Cortex of kidney (tissue), 1 donor: ENCODE measurements at places on chromosomes 13 and 19.

DNA sequence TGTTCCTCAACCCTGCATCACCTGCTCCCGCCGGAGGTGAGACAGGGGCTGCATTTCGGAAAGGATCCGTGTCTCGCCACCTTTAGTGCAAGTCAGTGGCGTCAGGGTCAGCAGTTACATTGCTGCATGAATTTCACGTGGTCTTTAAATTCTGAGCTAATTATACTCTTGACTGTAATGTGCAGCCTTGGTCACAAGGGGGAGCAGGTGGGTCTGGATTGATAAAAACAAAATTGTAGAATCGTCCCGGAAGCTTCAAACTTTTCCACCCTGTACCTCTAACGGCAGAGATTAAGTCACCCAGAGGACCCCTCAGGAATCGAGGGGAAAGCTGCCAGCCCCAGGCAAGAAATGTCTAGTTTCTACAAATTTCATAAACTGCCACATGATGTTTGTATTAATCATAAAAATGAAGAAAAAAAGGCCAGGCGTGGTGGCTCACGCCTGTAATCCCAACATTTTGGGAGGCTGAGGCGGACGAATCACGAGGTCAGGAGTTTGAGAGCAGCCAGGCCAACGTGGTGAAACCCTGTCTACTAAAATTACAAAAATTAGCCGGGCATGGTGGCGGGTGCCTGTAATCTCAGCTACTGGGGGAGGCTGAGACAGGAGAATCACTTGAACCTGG is 20.2 kb downstream of the BBC3 start:
- no peak for DNase-seq

DNA sequence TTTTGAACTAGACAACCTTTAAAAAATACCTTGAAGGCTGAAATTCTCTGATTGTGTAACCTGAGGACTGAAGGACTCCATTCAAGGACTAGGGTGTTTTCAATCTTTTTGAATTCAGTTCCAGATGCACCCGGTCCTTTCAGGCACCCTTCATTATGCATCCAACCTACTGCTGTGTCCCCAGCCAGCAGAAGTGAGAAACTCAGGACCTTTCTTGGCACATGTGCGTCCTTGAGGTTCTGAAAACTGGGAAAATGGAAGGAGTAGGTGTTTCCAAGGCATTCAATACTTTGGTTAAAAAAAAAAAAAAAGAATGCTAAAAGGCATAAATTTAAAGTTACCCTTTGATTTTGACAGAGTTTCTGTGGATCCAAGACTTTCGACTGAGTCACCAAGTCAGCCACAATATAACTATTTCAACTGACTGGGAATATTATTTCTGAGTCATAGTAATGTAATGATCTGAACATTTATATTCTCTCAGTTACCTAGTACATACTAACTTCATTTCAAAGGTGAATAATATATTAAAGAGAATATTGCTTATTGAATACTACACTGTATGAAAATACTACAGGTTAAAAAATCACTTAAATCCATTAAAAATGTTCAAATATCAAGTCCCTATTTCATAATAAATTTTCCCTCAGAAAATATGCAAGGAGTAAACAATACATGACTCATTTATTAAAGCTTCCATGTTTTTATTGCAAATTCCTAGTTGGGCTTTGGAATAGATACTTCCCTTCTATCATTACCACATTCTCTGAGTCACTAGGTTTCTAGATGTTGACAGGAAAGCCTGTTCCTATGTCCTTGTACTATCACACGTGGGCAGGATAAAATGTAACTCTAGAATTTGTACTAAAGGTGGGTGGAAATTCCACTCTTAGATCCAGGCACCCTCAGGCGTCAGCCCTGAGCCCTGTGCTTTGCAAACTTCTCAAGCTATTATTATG is 2.4 kb upstream of the ITGBL1 start:
- no peak for DNase-seq

- no peak for DNase-seq
Observed at GRCh38 chr13:79457390-79457789, 23.6 kb upstream of the NDFIP2 start.

DNA sequence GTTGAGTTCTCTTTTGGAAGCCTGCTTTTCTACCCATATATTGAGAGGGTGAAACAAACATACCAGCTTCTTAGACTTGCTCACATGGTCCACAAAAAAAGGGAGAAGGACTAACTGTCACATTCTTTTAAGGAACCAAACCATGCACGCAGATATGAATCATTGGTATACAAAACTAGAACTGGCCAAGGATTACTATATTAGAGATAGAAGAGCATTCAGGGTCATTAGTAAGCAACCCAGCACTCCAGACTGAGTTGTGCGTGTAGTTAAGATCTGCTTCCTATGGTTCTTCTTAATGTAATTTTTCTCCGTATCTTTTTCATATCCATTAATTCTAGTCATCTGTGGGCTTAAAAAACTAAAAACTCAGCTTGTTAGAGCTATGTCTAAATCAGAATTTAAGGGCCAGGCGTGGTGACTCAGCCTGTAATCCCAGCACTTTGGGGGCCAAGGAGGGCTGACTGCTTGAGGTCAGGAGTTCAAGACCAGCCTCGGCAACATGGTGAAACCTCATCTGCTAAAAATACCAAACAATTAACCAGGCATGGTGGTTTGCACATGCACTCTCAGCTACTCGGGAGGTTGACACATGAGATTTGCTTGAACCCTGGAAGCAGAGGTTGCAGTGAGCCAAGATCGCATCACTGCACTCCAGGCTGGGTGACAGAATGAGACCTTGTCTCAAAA is 19.6 kb downstream of the ALG5 start:
- no peak for DNase-seq

DNA sequence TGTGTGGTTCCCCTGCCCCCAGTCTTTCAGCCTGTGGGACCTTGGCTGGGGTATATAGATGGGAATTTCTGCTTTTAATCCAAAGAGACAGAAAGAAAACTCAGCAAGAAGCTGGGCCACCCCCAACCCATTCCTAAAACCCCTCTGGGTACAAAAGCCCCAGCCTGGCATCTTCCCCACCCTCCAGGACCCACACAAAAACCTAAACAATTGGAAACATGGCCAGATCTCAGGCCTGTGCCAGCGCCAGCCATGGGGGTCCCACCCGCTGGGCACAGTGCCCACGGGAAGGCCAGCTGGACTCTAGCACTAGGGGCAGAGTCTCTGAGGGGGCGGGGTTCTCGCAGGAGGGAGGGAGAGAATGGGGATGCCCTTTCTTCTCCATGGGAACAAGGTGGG is 8.6 kb downstream of the LYL1 start:
- DNase-seq = no peak

DNA sequence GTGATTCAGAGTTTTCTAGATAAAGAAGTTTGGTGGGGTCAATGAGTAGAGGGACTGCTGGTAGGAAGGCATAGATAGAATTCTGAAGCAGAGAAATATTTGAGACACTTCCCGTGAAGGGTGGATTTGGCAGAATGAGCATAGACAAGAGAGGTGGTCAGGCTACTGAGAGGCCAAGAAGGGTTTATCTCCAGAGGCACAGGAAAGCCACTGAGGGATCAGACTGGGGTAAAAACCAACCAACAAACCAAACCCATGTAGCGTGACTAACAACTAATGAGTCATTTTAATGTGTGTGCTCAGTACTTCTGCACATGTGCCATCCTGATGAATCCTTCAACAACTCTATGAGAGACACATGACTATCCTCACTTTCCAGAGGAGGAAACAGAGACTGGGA is 60.0 kb upstream of the SERP2 start:
- DNase-seq = no peak

GRCh38 chr19:34018546-34018945 is 153.8 kb upstream of the LSM14A start:
- DNase-seq = no peak

GRCh38 chr13:90443268-90443667 is 904.2 kb upstream of the MIR17HG start:
- DNase-seq = no peak

DNA sequence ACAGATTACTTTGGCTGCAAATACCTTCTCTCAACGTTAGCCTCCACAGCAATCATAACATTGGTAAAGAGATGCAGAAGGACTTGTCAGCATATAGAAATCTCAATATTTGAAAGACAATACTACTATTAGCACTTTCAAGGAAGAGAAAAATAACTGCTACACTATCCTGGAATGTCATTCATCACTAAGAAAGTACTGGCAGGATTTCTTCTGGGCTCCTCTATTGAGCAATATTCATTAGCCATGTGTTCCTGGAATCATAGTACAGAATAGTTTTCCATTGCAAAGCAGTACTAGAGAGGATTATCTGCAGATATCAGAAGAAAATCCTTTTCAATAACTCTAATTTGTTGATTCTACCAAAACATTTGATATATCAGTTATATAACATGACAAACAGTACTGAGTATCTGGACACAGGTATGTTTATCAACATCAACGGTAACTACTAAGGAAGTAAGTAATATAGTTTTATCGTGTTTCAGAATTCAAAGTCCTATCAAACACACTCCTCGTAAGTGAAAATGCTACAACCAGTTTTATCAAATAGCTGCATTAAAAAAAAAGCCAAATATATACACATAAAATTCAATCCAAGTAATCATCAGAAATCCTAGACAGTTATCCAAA is 27.3 kb downstream of the INTS6 start:
- DNase-seq = no peak

GRCh38 chr13:40564342-40565001 is 102.0 kb downstream of the FOXO1 start:
- no peak for DNase-seq

GRCh38 chr13:34620074-34620850 is 321.8 kb upstream of the NBEA start:
- DNase-seq = no peak

DNA sequence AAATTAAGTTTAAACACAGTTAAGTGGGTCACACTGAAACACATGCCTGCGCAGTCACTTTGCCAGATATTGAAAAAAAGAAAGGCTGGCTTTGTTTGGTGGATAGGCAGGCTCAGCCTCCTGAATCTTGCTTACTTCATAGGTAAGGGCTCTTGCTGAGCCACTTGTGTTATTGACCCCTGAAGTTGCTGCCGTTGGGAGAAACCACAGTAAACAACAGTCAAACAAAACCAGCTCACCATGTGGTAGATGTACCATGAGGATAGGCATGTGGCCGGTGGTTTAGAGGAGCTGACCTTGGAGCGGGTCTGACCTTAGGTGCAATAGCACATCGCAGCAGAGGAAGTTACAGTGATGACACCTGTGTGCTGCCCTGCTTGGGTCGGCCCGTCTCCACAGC is 52.2 kb downstream of the SPATA13 start:
- DNase-seq = no peak

DNA sequence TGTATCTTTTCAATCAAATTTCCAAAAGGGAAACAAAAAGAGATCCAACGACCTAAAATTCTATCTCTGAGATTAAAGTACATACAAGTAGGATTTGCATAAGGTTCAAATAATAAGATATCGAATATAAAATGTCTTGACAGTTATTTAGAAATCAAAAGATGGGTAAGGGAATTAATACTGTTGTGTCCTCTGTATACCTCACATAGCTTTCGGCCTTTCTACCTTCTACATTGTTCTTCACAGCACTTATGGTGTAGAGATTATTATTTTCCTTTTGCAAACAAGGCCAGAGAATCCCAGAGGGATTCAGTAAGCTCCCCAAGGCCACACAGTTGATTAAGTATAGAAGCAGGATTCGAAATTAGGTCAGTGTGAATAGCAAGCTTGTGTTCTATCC is 403.6 kb downstream of the SPRY2 start:
- DNase-seq = no peak

GRCh38 chr13:41487222-41487621 is 29.9 kb downstream of the RGCC start:
- DNase-seq = no peak

GRCh38 chr13:110912651-110913051 is 2.2 kb downstream of the ANKRD10 start:
- DNase-seq = no peak

DNA sequence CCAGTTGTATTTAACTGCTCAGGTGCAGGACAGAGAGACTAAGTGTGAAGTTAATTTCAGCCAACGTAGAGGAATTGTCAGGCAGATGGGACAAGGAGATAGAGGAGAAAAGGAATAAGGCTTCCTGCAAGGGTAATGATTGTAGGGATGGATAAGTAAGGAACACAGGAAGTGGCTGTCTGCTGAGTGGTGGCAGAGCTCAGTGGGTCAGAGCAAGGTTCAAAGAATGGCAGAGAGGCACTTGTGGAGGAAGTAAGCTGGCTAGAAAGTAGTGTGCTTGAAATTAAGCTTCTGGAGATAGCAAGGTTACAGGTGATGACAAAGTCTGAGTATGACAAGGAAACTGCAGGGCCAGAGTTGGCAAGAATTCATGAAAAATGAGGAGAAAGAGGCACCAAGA is 47.9 kb downstream of the USPL1 start:
- DNase-seq = no peak

DNA sequence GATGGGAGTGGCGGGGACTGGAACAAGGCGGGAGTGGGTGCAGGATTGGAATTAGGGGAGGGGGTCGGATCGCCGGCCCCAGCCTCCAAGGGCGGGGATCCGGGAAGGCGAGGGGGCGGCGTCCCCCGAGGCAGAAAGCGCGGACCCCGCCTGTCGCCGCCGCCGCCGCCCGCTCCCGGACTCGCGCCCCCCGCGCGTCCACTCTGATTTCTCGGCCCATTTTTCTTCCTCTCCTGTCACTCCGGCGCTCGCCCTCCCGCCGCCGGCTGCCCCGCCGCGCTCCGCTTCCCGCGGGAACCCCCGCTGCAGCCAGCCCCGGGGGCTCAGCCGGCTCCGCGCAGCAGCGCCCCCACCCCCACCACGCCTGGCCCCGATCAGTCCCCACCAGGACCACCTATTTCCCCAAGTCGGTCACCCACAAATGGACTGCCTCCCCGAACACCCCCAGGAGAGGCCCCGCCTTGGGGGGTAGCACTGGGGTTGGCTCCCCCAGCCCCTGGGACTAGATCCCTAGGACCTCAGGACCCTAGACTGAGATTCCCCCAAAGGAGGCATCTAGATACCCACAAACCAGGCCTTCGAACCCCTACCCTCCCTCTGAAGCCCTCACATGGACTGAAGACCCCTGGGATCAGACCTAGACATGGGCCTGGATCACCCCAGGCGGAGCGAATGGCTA is 12.6 kb upstream of the ERFL start:
- no peak for DNase-seq

- DNase-seq = no peak
Observed at GRCh38 chr19:46745521-46746280, at the start of gene FKRP. Gene FKRP (plus strand): TSS chr19:46746057. CDS start chr19:46755451, 9,394 bp downstream.

DNA sequence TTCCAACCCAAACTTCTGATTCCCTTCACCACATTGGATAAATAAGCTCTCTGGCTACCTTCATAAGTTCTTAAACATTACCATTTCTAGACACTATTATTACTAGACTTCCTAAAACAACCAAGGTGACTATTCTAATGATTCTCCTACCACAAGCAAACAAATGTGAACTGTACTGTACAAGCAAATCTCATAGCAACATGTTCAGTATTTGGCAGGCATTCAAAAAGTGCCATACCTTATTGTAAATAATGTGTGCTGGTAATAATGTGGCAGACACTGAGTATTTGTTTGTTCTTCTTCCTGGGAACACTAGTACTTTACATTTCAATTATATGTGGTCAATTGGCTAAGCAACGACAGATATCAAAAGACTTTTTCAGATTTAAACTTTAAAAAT is 986.0 kb upstream of the SPRY2 start:
- DNase-seq = no peak

DNA sequence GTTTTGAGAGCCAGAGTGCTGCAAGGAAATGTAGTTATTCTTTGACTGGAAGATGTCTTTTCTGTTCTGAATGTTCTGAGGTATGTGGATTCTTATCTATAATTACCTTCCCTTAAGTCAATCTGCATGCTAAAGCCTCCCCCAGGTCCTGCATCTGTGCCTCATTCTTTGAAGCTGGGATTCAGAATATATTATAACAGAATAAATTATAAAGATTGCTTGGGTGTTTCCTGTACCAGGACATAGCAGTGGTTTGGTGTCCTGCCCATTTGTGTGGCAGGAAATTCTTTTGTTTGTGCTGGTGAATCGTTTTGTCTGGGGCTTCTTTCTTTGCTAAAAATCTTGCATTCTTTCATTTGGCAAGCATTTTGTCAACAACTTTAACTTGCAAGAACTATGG is 60.2 kb downstream of the ITGBL1 start:
- DNase-seq = no peak
